ENCODE measurements at places on chromosomes 12 and 14.

DNA sequence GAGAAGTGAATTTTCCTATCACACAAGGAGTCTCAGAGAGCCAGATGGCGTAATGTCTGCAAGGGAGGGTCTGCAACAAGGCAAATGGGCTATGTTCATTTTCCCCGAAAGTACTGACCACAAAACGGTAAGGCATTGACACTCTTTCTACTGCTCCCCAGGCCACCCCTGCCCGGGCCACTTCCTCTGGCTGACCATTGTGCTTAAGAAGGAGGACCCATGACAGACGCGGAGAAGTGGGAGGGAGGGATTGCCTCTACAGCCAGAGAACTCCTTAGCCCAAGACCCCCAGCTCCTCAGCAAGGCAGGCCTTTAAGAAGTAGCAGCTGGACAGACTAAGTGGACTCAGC lies 1.2 kb downstream of the NCKAP5L start:
- DNase-seq: no peak

GRCh38 chr12:39931857-39932256 lies 174.0 kb downstream of the SLC2A13 start:
- no peak for DNase-seq

DNA sequence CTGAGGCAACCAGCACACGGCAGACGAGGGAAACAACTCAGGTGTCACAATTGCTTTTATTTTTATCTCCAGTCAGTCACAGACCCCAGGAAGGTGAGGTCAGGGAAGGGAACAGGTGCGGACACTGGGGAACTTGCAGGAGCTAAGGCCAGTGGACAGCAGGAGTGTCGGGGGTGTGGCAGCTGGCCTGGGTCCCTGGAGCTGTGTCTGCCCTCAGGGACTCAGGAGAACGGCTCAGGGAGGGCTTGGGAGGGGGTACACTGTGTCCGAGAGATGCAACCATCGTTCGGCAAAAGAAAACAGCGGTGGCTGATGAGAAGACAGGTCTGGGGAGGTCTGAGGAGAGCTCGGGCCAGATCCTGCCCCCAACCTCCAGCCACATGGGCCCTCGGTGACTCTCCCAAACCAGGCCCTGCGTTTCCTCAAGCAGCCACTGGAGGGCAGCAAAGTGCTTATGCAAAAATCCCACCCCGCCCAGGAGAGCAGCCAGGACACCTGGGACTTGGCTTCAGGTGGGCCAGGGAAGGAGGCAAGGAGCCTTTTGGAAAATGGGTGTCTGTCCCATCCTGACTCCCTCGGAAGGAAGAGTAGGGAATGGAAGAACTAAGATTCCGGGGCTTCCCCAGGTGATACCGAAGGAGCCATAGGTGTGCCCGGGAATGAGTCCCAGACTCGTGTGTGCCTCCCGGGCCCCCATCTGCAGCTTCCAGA lies 24.1 kb upstream of the BCDIN3D start:
- DNase-seq: peak; percentile 19

DNA sequence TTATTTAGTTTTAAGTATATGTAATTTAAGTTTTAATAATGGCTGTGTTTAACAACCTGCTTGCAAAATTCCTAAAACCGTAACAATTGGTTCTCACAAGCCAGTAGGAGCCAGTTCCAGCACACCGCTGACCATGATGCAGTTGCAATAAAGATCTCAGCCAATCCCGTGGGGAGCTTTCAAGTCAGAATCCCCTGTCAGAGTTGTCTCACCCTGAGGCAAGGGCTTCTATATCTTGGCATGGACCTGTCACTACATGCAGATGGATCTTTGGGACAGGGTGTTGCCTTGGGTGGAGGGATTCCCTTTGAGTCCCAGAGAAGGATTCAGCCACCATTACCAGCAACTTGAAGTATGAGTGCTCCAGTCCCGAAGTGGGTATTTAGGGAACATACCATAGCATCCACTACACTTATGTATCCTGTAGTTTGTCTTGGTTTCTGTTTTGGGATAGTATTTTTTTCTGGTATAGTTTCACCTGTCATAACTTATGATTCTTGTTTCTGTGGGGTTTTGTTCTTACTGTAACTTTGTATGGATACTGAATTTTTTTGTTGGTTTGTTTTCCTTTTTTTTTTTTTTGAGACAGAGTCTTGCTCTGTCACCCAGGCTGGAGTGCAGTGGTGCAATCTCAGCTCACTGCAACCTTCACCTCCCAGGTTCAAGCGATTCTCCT lies 30.1 kb upstream of the LIMA1 start:
- DNase-seq: no peak

- no peak for DNase-seq
Observed at GRCh38 chr14:55731881-55732498, 152.0 kb downstream of the KTN1 start.

DNA sequence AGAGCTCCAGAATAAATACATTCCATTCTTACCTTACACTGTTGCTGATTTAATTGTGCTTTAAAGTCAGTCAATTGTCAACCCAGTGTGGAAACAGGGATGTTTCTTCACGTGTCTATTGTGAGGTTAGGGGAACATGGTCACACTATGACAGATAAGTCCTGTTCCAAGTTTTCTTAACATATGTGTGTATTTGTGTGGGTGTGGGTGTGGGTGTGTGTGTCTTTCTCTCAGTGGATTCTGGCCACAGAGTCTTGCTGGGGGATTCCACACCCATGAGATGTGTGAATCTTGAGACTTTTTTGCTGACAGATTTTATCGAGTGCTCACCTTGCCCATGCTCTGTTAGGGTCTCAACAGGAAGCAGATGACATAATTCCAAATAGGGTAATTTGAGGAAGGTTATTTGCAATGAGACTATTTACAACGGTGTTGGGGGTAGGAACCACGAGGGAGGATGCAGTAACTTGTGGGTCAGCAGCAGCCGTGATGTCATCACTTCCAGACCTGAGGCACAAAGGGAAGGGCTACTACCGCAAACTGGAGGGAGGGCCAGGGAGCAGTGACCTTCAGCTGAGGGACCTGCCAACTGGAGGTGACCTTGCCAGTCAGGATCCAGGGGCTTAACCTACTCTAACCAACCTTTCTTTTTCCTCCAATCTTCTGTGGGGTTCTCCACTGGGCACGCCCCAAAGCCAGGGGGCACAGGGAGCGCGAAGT lies 1.9 kb upstream of the VRK1 start:
- no peak for DNase-seq

DNA sequence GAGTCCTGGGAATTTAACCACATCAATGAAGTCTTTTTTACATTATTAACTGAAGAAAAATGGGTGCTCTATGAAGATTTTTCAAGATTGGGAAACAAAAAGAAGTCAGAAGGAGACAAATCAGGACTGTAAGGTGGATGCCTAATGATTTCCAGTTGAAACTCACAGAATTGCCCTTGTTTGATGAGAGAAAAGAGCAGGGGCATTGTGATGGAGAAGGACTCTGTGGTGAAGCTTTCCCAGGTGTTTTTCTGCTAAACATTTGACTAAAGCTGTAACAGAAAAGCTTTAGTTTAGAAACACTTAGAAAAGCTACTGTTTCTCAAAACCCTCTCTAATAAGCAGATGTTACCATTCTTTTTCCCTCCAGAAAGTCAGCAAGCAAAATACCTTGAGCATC lies 5.8 kb downstream of the IRAK4 start:
- no peak for DNase-seq

- no peak for DNase-seq
Observed at GRCh38 chr12:12384571-12385340, 27.9 kb downstream of the BORCS5 start.

- no peak for DNase-seq
Observed at GRCh38 chr12:42603246-42603990, 13.9 kb upstream of the PRICKLE1 start.

DNA sequence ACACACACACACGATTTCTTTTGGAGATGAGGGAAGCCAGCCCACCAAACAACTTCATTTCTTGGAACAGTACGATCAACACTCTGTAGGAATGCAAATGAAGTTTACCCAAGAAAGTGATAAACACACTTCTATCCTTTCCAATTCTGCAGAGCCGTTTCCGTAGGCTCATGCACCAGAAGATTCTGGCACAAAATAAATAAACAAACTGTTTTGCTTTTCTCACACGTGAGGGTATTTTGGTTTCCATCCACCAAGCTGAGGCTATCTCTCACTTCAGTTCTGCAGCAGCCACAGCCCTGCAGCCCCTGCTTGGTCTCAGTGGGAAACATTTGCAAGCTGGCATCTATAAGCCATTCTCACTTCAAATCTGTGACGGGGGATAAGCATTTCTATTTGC lies 15.3 kb upstream of the TSPAN11 start:
- no peak for DNase-seq

DNA sequence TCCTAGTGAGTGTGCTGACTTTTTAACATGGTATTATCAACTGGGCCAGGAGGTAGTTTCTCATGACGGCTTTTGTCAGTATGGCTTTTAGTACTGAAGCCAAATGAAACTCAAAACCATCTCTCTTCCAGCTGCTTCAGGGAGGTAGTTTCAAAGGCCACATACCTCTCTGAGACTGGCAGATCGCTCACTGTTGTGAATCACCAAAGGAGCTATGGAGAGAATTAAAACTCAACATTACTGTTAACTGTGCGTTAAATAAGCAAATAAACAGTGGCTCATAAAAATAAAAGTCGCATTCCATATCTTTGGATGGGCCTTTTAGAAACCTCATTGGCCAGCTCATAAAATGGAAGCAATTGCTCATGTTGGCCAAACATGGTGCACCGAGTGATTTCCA lies 141.1 kb downstream of the HMGA2 start:
- DNase-seq: no peak

DNA sequence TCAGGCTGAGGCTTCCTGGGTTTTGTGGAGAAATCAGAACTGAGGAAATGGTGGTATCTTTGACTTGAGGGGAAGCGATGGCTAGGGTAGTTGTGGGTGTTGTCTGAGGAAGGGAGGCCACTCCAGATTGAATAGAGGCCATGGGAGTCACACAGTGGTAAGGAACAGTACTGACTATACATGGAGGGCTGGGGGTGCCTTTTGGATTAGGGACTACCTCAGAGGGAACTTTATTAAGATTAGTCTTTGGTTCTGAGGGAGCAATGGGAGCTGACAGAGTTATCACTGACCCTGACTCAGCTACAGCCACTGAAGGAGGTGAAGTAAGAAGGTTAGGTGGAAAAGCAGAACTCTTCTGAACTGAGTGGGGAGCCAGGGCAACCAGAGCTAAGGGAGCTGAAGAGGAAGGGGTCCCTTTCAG lies 4.4 kb downstream of the NACA start:
- DNase-seq: no peak

DNA sequence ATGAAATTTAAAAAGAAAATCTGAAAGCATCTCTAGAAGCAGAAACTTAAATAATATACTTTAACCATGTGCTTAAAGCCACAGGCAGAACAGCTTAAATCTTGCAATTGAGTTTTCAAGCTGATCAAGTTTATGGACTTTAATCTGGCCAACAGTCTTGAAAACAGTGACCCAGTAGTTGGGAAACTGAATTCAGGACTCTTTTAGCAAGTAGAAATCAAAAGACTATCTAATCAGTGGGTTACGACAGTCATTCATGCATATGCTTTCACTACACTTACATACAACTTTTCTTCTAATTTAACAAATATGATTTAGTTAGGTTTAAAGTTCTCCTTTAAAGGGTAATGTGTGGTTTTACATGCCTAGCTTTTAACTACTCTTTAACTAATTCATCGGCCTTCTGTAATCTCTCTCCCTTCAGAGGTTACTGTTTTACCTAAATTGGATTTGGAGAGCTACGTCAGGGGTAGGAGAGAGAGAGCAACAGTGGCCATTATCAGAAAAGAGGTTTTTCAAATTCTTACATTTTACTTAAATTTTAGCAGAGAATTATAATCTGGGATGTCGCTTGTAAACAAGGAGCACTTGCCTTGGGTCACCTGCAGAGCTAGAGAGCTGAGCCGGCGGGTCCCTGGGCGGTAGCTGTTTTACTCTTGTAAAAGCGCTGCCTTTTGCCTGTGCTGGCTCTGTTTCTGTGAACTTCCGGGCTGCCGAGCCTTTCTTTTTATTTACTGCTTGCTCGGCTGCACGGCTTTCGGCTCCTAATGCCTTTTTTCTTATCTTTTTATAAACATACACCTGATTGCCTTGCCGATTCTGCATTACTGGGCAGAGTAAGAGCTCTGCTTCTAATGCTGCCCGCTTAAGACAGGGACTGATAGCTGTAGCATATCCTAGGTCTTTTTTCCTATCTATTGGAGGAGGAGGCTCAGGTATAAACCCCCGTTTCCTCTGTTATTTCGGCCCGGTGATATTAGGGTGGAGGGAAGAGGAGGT lies 17.4 kb upstream of the LYZ start:
- DNase-seq: no peak

- no peak for DNase-seq
Observed at GRCh38 chr14:61751475-61751989, 10.7 kb upstream of the SNAPC1 start.

DNA sequence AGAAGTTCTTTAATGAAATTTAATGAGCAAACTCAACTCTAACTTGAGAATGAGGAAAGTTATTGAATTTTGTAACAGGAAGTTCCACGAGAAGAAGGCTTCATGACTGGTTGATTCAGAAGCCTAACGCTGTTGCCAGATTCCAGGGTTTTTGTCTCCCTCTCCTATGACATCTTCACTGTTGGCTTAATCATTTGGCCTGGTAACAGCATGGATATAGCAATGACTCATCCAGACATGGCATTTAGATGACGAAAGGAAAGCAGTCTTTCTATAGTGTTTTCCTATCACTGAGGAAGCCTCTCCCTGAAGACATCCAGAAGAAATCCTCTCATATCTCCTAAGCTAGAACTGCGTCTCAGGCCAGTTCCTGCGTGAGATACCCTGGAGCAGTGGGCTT lies 9.4 kb upstream of the KCNA1 start:
- no peak for DNase-seq

DNA sequence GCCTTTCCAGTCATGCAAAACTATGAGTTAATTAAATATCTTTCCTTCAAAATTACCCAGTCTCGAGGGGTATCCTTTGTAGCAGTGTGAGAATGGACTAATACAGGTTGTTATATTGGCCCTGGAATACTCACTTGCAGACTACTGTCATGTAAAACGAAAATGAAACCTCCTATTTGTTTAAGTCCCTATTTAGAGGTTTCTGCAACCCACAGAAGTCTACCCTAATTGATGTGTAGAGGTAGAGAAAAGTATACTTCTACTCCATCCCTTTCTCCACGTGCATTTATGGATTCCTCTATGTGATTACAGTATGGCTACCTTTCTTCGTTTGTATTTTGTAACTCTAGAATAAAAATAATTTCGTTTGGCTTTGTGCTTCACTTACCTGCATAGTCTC lies 371.1 kb downstream of the FSCB start:
- DNase-seq: no peak

DNA sequence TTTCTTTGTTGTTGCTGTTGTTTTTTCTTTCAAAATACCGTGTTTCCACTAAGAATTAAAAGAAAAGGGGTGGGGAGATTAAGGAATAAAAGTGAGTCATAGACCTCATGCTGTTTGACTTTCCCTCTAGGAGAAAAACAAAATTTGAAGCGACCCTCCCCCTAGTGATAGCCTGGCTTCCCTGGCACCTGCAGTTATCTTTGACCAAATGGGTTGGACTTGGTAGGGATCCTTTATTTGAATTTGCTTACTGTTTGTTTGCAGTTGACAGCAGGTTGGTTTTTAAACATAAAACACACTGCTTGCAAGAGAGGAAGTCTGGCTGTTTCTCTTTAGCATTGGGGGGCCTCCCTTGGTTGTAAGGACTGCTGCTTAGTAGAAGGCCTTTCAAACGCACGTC lies 14.0 kb downstream of the OTX2 start:
- no peak for DNase-seq

Measured in occipital lobe (tissue), 3 donors.